ENCODE measurements at places on chromosomes 1 and 21.

DNA sequence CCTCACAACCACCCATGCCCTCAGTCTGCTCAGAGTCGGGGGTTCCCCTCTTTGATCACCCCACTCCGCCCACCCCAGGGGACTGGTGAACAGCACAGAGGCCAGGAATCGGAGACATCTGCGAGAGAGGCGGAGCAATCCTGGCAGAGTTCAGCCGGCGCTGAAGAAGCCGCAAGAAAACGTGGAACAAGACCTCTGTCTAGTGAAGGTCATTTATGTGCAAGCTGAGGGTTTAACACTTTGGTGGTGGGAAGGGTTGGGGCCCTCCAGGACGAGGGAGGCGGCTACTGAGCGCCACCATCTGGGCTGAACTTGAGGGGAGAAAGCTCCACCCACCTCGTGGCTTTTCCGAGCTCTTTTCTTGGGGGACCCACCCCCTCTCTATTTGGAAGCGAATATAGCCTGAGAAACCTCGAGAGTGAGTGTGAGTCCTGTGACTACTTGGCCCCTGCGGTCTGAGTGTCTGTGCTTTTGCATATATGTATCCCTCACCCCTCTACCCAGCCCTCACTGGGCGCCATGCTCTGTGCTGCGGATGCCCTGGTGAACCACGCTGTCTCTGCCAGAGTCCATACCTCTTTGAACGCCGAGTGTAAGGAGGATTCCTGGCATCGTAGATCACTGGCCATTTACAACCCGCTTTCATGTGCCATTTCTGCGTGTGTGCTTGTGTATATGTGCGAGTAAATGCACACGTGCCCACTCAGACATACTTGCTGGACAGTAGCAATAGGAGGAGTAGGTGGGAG lies 1.2 kb upstream of the EPHA10 start:
- no peak for DNase-seq

- DNase-seq, result peak; percentile 25
These were observed 509 bp downstream of the PIK3R3 start for GRCh38 chr1:46131712-46132528.

GRCh38 chr1:41447995-41448770 lies 36.3 kb downstream of the EDN2 start:
- peak; percentile 29 for DNase-seq

DNA sequence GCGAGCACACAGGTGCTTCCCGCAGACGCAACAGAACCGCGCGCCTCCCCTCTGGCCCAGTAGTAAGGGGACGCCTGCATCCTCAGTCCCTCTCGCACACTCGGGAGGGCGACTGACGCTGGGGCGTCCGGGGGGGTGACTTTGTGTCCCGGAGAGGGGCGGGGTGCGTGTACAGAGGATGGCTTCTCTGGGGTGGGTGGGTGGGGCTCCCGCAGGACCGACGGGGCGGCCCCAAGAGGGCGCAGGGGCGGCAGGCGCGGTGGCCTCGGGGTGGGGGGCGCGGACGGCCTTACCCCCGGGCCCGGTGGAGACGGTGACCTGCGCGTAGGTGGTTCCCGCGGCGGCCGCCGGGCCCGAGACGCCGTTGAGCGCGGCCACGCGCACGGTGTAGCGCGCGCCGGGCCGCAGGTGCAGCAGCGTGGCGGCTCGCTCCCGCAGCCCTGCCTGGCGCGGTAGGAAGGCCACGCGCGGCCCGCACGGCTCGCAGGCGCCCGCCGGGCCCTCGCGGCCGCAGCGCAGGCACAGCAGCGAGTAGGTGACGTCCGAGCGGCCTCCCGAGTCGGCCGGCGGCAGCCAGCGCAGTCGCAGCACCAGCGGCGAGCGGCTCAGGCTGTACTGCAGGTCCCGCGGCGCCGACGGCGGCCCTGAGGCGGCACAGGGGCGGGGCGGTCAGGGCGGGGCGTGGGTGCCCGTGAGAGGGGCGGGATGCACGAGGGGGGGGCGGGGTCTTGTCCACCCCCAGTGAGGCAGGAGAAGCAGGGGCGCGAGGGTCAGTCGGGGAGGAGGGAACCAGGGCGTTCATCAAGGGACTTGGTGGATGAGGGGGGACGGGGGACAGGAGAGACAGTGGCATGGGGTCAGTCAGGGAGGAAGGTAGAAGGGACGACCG lies 12.1 kb downstream of the EPHA10 start:
- no peak for DNase-seq

GRCh38 chr1:224743608-224744164 lies 127.6 kb downstream of the CNIH3 start:
- no peak for DNase-seq

- peak; percentile 10 for DNase-seq
These were observed 41.3 kb upstream of the GPR52 start for GRCh38 chr1:174406421-174406820.

- no peak for DNase-seq
These were observed 17.6 kb upstream of the CBR3 start for GRCh38 chr21:36117286-36117741.

DNA sequence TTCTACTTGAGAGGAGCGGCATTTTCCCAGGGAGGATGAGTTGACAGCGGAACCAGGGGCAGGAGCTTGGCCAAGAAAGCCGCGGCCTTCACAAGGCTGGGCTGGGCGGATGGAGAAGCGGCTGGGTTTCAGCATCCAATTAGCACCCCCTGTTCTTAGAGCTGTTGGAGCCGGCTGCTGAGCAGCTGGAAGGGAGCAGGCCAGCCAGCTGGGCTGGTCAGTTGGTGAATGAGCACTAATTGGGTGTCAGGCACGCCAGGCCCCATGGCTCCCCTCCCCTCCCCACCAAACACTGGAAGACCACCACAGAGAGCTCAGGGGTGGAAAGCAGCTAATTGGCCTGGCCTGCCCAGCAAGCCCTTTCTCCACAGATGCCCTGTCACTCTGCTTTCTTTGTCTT lies 245.6 kb downstream of the RRAGC start:
- DNase-seq, result no peak

DNA sequence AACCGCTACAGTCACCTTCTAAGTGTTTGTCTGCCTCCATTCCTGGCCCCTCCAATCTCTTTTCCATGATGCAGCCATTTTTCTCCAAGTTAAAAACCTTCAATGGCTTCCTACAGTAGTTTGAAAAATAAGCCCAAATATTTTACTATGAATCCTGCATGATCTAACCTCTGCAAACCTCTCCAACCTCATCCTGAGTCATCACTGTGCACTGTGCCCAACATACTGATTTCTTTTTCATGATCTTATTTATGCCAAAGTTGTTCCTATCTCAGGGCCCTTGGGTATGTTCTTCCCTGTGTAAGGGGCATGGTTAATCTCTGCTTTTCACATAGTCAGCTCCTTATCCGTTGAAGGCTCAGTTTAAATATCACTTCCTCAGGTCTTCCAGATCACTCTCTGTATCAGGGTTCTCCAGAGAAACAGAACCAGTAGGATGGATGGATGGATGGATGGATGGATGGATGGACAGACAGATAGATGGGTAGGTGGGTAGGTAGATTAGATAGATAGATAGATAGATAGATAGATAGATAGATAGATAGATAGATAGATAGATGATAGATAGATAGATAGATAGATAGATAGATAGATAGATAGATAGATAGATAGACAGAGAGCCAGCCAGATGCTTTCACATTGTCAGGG lies 18.1 kb upstream of the PTPN14 start:
- DNase-seq, result no peak

DNA sequence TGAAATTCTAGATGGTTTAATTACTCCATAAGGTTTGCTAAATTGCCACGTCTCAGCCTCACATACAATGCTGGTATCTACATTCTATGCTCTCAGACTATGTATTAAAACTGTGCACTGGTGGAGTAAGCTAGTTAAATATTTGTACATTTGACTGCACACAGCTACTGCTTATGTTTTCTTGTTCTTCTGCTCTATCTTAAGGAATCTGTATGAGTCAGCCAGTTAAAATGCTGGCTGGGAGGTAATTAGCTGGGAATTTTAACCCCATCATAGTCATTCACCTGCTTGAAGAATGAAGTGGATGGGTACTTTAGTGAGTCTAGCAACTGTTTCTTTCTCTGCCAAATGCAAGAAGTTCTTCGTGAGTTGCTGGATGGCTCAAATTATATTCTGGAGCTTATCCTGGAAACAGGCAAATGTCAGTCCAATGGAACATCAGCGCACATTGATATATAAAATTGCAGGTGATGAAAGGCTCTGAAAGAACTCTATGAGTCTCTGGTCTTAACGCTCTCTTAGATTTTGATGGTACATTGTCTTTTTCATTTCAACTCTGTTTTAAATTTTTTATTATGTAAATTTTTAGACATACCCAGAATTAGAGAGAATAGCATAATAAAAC lies 83.4 kb downstream of the BACH1 start:
- peak; percentile 87 for DNase-seq

DNA sequence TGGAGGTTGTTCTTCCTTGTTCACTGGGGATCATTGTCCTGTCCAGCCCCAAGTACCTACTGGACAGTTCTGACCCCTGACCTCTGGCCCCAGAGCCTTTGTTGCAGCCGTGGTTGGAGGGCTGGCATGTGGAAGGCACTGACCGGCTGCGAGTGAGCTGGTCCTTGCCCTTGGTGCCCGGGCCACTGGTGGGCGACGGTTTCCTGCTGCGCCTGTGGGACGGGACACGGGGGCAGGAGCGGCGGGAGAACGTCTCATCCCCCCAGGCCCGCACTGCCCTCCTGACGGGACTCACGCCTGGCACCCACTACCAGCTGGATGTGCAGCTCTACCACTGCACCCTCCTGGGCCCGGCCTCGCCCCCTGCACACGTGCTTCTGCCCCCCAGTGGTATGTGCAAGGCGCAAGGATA lies 11.4 kb downstream of the TIE1 start:
- DNase-seq, result no peak

DNA sequence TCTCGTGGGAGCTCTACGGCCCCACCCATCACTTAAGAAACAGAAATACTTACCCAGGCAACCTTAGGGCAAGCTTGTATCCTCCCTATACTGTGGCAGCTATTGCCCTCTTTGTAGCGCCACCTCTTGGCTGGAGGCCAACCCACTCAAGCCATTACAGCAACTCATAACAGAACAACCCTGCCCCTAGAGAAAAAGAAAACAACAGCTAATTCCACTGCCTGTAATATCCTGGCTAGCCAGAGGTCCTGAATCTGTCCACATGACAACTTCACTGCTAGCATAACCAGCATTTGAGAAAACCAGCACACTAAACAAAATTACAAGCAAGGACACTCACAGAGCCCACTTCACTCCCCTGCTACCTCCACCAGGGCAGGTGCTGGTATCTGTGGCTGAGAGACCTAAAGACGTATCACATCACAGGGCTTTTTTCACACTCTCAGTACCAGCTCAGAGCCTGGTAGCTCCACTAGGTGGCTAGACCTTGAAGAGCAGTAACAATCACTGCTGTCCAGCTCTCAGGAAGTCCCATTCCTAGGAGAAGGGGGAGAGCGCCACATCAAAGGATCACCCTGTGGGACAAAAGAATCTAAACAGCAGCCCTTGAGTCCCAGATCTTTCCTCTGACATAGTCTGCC lies 14.5 kb upstream of the MX1 start:
- no peak for DNase-seq

- DNase-seq, result peak; percentile 30
These were observed 296.1 kb downstream of the PTPRC start for GRCh38 chr1:198934901-198935305.

DNA sequence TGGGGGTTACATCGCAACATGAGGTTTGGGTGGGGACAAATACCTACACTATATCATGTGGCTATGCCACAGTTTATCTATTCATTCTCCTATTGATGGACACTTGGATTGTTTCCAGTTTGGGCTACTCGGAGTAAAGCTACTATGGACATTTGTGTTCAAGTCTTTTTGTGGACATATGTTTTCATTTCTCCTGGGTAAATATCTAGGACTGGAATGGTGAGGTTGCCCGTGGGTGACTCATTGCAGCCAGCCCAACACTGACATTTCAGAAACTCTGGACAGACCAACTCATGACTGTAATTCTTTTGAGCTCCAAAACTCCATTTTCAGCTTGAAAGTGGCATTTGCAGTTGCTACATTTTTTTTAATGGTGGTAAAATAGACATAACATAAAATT lies 82.7 kb downstream of the KAZN start:
- peak; percentile 17 for DNase-seq

DNA sequence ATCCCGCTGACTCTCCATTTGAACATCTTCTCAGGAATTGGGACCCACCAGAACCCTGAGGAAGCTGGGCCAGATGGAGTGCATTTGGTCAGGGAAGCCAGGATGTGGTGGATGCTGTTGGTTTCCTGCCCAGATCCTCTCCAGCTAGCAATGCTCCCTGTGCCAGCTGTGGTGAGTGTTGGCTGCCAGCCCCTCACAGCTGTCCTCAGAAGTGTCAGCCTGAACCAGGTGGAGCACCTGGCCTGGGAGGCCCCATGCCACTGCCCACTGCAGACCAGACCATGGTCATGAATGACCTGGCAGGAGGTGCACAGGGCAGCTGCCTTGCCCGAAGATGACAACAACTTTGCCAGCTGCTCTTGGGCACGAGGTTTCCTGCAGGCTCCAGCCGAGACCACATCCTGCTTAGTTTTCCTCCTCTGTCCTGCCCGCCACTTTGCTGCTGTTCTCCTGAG lies 54.4 kb downstream of the PRSS38 start:
- DNase-seq, result no peak

- no peak for DNase-seq
These were observed 1.1 kb upstream of the FABP3 start for GRCh38 chr1:31373897-31374486.

DNA sequence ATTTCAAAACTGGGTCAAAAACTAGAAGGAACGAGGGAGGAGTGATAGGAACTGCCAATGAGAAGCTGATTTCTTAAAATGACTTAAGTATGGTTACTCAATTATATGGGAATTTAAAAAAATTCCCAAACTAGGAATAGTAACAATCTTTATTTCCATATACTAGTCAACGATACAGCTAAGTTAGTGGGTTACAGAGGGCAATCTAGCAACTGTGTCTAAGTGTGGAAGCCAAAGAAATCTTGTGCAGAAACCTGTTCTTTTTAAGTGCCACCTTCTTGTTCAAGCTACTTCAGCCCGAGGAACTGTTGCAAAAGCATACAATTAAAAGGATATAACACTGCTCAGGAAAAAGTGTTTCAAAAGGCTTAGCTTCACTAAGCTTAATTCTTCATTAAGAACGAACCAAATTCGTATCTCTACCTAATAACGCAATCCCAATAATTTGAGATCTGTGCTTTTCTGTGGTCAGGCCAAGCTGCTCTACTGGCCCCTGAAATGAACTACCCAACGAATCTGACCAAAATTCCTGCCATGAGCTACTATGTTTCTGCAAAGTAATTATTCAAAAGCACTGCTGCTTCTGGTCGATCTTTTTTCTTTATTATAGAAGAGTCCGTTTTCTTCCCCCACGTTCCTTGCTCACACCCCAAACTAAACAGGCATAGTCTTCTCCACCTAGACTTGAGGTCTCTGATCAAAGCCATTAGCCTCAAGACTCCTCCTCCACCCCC lies 1.8 kb downstream of the USP24 start:
- no peak for DNase-seq

- no peak for DNase-seq
These were observed 47.3 kb downstream of the UBIAD1 start for GRCh38 chr1:11320153-11320936.

- no peak for DNase-seq
These were observed 35.3 kb downstream of the RGS8 start for GRCh38 chr1:182649041-182649440.
